ENCODE measurements at places on chromosomes 12 and 14.
A peak's percentile ranks its signal among the peaks of the same experiment; 100 is the strongest.

GRCh38 chr12:52216100-52216499, 16.9 kb upstream of the KRT7 start:
- no peak for DNase-seq

- DNase-seq: no peak
These were observed 31.2 kb downstream of the RHOF start for GRCh38 chr12:121762269-121762668.

DNA sequence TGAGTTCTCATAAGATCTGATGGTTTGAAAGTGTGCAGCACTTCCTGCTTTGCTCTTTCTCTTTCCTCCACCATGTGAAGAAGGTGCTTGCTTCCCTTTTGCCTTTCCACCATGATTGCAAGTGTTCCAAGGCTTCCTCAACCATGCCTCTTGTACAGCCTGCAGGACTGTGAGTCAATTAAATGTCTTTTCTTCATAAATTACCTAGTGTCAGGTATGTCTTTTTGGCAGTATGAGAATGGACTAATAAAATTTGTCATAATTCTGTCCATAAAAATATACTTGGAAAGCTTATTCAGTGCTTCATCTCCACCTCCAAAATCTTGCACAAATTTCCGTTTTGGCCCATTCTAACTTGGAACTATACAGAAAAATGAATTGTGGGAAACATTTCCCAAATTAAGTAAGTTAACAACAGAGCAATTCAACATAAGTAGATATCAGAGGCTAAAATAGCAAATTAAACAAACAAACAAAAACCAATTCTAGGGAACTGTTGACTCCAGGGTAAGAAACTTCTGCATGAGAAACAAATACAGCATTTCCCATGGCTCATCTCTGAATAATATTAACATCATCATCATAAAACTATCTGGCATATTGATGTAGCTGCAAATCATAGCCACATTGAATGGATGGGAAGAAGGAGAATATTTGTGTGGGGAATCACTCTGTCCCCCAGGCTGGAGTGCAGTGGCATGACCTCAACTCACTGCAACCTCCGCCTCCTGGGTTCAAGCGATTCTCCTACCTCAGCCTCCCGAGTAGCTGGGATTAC, 459.5 kb upstream of the FAR2 start:
- no peak for DNase-seq

GRCh38 chr12:1564067-1564466, 30.3 kb downstream of the FBXL14 start:
- DNase-seq: no peak

- no peak for DNase-seq
These were observed 26.3 kb downstream of the WNT5B start for GRCh38 chr12:1655225-1655788.

DNA sequence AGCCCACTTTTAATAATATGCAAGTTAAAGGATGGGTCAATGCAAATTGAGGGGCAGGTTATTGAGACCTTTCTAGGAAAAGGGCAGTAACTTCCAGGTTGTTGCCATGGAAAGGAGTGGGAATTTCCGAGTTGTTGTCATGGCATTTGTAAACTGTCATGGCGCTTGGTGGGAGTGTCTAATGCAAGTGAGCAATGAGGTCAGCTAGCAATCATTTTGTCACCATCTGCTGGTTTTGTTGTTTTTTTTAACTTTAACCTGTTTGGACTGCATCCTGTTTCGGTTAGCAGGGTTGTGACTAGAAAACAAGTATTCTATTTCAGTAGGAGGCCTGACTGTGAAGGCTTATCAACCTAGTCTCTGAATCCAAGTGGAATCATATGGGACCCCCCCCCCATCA, 85.8 kb upstream of the TSPAN11 start:
- DNase-seq: no peak

DNA sequence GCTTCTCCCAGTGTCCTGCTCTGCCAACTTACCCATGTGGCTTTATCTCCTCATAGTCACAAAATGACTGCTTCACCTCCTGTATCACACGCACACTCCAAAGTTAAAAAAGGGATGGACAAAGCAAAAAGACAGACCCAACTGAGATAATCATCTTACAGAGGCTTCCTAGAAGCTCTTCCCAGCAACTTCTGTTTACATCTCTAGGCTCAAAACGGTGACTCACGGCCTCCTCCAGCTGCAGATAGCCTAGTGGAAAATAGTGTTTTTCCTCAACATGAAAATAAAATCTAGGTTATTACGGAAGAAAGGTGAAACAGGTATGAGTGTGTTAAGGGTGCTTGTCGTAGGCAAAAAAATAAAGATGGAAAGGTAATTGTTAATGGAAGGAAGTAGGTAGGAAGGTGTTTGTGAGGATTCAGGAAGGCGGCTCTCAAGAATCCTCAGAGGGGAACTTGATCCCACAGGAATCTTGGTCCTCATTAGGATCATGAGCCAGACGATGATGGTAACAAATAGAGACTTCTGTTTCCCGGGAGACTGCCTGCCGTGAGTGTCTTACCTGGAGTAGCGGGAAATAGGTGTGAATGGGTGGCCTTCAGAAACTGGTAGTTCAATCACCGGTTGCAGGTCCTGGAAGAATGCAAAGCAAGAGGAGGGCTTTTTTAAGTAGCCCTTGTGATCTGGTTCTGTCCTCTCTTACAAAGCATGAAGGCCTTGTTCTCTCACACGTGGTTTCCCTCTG, 487.5 kb upstream of the TMEM132C start:
- DNase-seq: no peak

- DNase-seq: no peak
These were observed 2.9 kb upstream of the DYRK2 start for GRCh38 chr12:67645601-67646000.

GRCh38 chr12:118773956-118774723, 207.2 kb upstream of the SRRM4 start:
- no peak for DNase-seq

- peak; percentile 48 for DNase-seq
These were observed 5.5 kb downstream of the BCL11B start for GRCh38 chr14:99266181-99267178.

DNA sequence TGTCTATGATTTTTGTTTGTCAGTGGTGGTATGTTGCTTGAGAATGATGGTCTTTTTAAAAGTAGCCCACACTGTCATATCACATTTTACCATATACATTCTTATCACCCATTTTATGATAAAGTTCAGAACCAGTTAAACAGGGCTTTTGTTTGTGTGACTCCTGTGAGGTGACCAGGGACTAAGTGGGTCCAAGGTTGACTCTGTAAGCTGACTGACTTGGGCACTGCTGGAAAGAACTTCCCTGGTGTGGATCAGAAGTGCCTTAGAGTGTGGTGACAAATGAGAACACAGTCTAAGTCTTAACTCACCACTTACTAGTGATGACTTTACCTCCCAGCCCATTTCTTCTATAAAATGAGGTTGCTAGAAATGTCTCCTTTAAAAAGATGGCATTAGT, 52.6 kb downstream of the VRK1 start:
- no peak for DNase-seq

DNA sequence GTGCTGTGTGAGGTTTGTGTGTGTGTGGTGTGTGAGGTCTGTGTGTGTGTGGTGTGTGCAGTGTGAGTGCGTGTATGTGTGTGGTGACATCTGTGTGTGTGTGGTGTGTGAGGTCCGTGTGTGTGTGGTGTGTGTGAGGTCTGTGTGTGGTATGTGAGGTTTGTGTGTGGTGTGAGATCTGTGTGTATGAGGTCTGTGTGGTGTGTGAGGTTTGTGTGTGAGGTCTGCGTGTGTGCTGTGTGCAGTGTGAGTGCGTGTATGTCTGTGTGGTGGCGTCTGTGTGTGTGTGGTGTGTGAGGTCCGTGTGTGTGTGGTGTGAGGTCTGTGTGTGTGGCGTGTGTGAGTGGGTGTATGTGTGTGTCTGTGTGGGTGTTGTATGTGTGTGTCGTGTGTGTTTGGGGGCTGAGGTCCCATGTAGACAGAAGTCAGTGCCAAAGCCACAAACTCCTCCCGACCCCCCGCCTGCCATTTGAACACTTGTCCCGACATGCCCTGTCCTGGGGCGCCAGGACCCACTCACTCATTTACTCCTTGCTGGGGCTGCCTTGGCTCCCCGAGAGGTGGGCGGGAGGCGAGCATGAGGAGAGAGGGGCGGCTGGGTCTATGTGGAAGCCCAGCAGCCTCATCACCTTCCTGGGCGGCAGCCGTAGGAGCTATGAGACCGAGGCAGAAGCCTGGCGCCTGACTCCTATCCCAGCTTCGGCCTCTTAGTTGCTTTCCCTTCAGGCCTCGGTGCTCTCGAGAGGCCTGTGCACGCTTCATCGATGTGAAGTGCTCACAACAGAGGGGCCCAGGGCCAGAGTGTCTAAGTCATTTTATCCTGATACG, 20.5 kb downstream of the RILPL1 start:
- DNase-seq: no peak

DNA sequence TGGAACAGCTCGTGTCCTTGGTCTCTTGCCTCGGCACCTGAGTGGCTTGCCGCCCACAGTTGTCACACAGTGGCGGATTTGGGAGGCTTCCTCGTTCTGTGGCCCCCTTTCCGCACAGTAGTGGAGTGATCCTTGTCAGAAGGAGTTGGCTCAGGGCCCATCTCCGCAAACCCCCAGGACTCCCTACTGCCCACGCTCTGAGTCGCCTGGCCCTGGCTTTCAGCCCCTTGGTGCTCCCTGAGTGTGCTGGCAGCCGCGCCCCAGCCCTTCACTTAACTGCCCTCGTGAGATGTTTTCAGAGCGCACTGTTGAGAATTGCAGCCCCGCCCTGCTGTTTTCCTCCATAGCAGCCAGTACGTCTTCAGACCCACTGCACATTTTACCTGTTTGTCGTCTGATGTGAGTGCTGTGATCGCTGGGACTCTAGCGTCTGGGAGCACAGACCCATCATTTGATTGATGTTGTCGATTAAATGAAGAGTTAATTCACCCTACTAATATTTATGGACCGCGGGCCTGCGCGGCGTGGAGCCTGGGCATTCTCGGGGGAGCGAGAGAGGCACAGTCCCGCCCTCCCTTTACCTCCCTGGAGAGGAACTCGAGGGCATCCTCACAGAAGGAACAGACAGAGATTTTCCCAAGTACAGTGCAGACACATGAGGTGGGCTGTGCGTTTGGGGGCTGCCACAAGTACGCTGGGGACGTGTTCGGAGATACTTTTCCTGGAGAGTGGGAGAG, 91.8 kb downstream of the DDX51 start:
- DNase-seq: no peak

DNA sequence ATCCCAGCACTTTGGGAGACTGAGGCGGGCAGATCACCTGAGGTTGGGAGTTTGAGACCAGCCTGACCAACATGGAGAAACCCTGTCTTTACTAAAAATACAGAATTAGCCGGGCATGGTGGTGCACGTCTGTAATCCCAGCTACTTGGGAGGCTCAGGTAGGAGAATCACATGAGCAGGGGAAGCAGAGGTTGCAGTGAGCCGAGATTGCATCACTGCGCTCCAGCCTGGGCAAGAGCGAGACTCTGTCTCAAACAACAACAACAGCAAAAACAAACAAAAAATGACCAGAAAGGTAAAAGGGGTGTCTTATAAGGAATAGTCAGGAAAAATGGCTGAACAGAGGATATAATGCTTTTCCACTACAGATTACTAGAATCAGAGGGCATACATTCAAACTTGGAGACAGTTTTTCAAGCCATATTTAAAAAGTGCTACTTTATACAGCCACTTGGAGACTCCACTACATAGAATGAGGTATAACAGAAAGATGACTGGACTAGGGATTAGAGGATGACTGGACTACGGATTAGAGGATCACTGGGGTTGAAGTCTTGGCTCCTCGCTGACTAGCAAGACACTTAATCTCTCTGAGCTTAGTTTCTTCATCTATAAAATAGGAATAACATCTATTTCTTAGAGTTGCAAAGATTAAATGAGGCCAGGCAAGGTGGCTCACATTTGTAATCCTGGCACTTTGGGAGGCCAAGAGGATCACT, 4.9 kb upstream of the CS start:
- DNase-seq: no peak

- peak; percentile 43 for DNase-seq
These were observed 1193.7 kb downstream of the GALC start for GRCh38 chr14:86799244-86799647.

- DNase-seq: no peak
These were observed 51.2 kb upstream of the TMPO start for GRCh38 chr12:98464190-98464589.

- no peak for DNase-seq
These were observed 17.0 kb downstream of the SLC8A3 start for GRCh38 chr14:70171726-70172125.

- no peak for DNase-seq
These were observed 15.9 kb upstream of the LRRK2 start for GRCh38 chr12:40208707-40209446.

- no peak for DNase-seq
These were observed 53.9 kb downstream of the ANAPC7 start for GRCh38 chr12:110349514-110350151.

- DNase-seq: no peak
These were observed 17.4 kb downstream of the CDKN1B start for GRCh38 chr12:12734561-12735071.

DNA sequence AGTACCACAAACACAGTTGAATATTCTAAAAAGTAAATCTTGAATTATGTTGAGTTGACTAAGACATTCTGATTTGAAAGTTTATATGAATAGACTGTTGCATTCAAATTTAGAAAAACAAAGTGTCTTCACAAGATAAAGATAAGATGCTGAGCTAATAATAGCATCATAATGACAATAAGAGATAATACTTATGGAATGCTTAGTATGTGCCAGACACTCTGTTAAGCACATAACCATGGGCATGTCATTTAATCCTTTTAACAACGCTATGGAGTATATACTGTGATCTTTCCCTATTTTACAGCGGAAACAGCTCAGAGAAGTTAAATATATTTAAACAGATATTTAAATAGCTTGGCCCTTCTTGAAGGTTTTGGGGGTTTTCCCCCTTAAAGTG, 163.4 kb downstream of the SRGAP1 start:
- no peak for DNase-seq

- DNase-seq: no peak
These were observed 13.7 kb downstream of the PIGH start for GRCh38 chr14:67586369-67586768.

DNA sequence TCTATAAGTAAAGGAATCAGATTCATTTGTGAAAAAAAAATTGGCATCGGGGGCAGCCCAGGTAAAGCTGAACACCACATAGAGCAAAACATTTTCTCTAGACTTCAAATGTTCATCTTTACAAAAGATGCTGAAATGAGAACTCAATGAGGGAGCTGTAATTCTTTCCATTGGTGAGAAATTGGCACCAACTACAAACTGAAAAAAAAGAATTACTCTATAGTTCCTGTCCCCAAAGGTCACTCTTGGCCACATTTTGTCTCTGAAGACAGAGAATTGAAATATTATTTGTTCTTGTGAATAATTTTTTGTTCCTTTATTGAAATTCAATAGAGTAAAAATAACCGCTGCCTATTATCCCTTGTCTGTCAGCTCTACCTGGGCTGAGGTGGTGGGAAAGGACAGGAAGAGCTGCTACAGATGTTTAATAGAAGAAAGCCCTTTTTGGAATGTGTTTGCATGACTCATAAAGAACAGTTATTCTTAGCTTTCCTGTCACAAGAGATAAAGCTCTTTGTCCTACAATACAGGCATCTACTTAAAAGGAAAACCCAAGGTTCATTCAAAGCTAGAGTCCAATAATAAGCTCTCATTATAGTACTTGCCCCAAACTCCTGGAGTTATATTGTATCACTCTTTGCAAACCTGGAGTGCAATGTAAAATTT, 380.1 kb upstream of the KITLG start:
- DNase-seq: peak; percentile 13

All from COLO829 (cell line).